GM04504 (cell line): ENCODE measurements at places on chromosomes 1 and 21.

- no peak for DNase-seq
Observed at GRCh38 chr21:35222541-35222941, 173.4 kb upstream of the RUNX1 start.

GRCh38 chr1:39681294-39681693 is 9.4 kb upstream of the NT5C1A start:
- DNase-seq = no peak

DNA sequence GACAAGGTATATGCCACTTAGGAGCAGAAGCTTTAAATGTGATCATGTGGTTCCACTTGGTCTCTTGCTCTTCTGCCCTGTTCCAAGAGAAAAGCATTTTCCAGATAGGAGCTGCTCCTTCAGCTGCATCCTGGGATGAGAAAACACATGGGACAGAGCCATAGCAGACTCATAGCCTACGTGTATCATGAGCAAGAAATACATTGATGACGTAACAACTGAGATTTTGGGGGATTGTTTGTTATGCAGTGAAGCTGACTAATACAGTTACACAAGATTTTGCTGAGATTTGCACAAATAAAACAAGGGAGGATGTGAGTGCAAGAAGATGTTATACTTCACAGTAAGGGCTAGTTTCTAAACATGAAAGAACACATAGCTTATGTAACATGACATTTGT is 36.0 kb upstream of the IRF2BP2 start:
- no peak for DNase-seq

GRCh38 chr1:156366378-156367166 is 2.4 kb upstream of the RHBG start:
- DNase-seq = no peak

- DNase-seq = no peak
Observed at GRCh38 chr1:215748431-215748830, 181.3 kb downstream of the KCTD3 start.

GRCh38 chr1:209431813-209432442 is 151.6 kb upstream of the CAMK1G start:
- DNase-seq = no peak

DNA sequence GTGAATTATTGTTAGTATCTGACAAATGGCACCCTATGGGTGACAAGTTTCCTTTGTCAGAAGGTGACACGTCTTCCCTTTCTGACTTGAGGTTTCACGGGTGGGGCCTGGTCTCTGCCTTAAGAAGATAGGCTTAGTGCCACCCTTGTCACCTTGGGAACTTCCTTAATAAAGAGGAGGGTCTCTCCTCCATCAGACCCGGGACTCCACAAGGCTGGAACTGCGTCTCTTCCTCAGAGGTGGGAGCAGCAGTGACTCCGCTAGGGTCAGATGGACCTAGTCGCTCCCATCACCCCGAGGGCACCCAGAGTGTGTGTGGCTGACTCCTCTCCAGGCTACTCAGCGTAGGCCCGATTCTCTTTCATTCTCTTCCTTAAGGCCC is 774 bp upstream of the WDTC1 start:
- DNase-seq = no peak

GRCh38 chr1:244294599-244295224 is 157.0 kb downstream of the ADSS2 start:
- DNase-seq = no peak

GRCh38 chr1:100353988-100354387 is 1.7 kb downstream of the CDC14A start:
- DNase-seq = peak; percentile 17

- DNase-seq = no peak
Observed at GRCh38 chr1:162353078-162353477, 23.6 kb downstream of the SPATA46 start.

GRCh38 chr1:17520041-17520440 is 19.5 kb upstream of the ARHGEF10L start:
- DNase-seq = no peak

DNA sequence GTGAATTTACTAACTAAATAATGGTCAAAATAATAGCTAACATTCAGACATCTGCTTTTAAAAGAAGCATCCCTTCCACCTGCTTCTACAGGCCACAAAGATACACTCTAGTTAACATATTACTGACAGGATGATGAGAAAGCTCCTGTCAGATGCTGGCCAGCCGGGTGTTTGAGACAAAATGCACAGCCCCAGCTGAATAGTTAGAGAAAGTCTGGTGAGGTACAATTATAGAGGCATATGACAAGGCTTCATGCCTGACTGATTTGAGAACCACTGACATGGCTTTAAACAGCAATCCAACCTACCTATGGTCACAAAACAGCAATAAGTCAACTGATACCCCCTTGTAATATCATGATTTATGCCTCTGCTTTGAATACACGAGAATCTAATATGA is 137.0 kb downstream of the DENND1B start:
- no peak for DNase-seq

GRCh38 chr1:53482441-53483153 is 23.4 kb downstream of the DMRTB1 start:
- no peak for DNase-seq

GRCh38 chr1:11787251-11787803 is 18.4 kb downstream of the MTHFR start:
- no peak for DNase-seq

GRCh38 chr1:39127513-39127912 is 77.0 kb upstream of the MACF1 start:
- no peak for DNase-seq

DNA sequence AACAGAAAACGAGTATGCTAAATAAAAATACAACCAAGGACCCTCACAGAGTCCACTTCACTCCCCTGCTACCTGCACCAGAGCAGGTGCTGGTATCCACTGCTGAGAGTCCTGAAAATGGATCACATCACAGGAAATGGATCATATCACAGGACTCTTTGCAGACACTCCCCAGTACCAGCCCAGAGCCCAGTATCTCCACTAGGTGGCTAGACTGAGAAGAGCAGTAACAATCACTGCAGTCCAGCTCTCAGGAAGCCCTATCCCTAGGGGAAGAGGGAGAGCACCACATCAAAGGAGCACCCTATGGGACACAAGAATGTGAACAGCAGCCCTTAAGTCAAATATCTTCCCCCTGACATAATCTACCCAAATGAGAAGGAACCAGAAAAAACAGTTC is 28.0 kb downstream of the AGBL4 start:
- DNase-seq = no peak

- no peak for DNase-seq
Observed at GRCh38 chr1:55926906-55927471, 652.4 kb downstream of the PLPP3 start.

- DNase-seq = no peak
Observed at GRCh38 chr1:40799351-40799867, 15.8 kb downstream of the KCNQ4 start.

- DNase-seq = no peak
Observed at GRCh38 chr1:77228836-77229235, 9.6 kb upstream of the PIGK start.

DNA sequence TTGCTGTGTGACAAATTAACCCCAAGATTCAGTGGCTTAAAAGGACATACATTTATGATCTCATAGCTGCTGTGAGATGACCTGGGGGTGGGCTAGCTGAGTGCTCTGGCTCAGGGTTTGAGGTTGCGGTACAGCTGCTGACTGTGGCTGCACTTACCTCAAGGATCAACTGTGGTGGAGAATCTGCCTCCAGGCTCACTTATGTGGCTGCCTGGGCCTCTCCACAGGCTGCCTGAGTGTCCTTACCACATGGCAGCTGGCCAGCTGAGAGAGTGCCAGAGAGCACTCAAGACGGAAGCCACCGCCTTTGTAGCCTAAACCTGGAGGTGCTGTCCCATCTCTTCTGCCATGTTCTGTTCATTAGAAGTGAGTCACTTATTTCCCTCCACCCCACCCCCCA is 5.7 kb downstream of the LRRC71 start:
- DNase-seq = no peak

- DNase-seq = no peak
Observed at GRCh38 chr1:197394831-197395608, 127.0 kb downstream of the CRB1 start.

GRCh38 chr1:223738465-223739365 is 26.4 kb downstream of the CAPN2 start:
- DNase-seq = no peak

DNA sequence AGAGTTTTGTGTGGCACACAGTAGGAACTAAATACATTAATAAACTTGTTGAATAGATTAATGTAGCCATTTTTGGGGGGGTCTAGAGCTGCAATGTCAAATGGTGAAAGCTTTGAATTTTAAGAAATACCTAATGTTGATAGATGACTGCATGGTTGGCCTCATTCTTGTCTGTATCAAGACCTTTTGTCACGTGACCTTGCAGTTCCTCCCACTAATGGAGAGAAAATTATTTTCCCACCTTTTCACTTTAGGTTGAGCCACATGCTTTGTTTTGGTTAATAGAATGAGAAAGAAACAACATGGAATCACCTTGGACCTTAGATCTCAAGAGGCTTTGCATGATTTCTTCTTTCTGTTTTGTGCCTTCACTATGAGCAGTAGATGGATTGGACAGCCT is 223.6 kb upstream of the DEPDC1 start:
- DNase-seq = no peak

DNA sequence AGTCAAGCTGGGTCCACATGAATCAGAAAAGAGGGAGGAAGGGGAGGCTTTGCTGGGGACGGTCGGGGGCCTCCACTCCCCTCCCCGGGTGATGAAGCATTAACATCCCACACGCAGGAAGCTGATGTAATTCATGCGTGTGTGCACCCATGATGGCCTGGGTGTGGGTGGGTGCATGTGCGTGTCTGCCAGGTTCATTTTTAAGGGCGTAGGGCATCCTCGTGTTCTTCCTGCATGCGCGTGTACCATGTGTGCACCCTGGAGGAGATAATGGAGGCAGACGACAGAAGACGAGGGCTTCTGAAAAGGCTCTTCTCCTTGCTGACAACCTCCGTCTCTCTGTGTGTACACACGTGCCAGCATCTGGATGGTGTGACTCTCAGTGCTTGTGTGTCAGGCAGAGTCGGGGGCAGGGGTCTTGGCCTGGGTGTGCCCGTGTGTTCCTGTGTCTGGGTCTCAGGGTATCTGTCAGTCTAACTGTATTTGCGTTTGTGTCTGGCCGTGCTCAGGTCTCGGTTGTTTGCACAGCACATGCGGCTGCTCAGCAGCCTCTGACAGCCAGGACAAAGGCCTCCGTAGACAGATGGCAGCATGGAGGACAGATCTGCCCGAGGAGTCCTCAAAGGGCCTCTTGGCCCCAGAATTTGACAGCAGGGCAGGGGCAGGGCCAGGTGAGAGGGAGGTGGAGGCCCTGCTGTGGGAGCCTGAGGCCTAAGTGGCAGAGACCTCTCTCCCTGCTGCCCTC is 2.4 kb downstream of the RAP1GAP start:
- DNase-seq = no peak

GRCh38 chr1:22786101-22786500 is 75.5 kb downstream of the EPHB2 start:
- DNase-seq = no peak

DNA sequence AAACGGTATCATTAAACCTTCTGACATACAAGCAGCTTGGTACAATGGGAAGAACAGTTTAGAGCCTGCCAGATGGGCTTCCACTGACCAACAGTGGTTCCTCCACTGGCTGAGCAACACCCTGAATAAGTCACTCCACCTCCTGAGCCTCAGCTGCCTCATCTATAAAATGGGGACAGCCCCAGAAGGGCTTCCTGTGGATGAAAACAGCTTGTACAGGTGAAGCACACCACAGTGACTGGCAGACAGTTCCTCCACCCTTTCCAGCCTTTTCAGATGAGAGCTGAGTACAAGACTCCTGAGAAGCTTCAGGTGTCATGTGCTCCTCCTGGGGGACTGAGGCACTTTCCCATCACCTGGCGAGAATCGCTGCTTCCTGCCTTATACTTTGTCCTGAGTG is 2.1 kb downstream of the CAPZB start:
- no peak for DNase-seq

DNA sequence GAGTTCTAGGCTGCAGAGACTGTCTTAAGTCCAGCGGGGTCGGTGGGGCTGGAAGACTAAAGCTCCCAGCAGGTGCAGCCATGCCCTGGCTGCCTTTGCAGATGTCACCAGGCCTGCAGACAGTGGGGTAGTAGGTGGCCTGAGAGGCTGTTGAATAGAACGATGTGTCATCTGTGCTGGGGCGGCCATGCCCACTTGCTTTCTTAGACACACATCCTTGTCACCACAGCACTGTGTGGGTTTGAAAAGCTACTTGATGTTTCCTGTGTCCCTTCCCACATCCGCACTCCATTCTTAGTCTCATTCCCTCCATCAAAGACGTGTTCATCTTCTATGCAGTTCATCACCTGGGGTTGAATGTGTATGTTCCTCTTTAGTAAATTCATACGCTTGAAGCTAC is 184.5 kb upstream of the TMEM51 start:
- no peak for DNase-seq

DNA sequence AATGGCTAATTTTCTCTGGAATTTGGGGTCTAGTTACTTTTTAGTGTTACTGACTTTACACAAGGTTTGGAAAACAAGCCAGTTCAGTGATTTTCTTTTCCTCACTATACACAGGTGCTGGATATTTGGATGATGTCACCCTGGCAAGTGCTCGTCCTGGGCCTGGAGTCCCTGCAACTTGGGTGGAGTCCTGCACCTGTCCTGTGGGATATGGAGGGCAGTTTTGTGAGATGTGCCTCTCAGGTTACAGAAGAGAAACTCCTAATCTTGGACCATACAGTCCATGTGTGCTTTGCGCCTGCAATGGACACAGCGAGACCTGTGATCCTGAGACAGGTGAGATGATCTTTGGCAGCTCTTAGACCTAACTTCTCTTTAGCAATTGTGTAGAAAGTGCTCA is 64.5 kb upstream of the LAMC2 start:
- DNase-seq = no peak

DNA sequence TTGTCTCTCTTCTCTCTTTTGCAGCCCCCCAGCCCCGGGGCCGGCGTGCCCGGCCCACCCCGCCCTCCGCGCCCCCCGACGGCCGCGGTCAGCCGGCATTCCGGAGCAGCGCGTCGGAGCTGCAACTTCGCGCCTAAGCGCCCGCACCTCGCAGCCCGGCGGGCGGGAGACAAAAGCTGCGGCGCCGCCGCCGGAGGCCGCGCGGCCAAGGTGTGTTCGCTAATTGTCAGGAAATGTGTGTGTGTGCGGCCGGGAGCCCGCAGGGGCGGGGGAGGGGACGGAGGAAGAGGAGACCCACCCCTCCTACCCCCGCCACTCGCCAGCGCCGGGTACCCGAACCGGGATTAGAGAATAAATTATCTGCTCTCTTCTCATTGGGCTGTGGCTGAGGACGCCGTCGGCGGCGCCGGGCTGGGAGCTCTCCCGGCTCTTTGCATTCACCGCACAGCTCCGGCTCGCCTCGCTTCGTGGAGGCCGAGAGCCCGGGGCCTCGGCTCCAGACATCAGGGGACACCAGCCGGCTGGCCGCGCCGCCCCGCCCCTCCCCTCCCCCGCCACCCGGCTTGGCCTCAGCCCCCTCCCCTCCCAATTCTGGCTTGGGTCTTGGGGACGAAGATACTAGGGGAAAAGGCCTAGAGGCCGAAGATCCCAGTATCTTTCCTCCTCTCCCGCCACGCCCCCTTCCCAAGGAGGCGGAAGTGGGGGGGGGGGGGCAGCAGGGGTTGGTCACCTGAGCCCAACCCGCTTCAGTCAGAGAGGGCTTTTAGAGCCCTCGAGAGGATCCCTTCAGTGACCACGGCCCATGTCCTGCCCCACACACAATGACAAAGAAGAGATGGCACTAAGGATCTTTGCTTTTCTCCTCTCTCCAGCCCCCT is 1.3 kb upstream of the BLACAT1 start:
- DNase-seq = no peak
